ENCODE measurements at places on chromosomes 4 and X.
A peak's percentile ranks its signal among the peaks of the same experiment; 100 is the strongest.

- no peak for DNase-seq
Measured at GRCh38 chrX:54411732-54412131, 28.5 kb upstream of the TSR2 start.

DNA sequence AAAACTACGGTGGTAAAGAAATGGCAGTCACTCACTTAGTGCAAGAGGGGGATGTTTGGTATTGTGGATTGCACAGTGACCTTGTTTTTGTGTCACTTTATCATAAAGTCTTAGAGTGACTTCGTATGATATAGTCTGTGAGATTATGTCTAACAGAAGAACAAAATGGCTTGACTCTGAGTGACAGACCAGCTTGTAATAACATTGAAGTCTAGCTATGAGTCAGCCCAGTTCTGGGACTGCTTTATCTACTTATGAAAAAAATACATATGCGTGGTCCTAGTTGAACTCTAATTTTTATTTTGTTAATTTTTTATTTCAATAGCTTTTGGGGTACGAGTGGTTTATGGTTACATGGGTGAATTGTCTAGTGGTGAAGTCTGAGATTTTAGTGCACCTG lies 20.0 kb downstream of the DCLK2 start:
- DNase-seq = no peak

DNA sequence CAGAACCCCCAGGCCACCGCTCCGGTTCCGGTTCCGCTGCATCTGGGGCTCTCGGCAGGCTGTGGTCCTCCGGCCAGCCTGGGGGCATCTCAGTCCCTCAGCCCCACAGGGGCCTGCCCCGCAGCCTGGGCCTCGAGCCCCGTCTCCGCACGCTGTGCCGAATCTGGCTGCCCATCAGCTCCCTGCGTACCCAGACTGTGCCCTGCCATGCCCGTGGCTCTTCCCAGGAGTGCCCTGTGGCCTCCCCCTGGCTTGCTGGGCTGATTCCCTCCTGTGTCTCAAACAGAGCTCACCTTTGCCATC lies 830 bp upstream of the MSANTD1 start:
- DNase-seq = no peak

GRCh38 chr4:188015025-188015940 lies 19.7 kb downstream of the ZFP42 start:
- DNase-seq = no peak

- DNase-seq = no peak
Measured at GRCh38 chr4:40461879-40462278, 126.7 kb downstream of the CHRNA9 start.

DNA sequence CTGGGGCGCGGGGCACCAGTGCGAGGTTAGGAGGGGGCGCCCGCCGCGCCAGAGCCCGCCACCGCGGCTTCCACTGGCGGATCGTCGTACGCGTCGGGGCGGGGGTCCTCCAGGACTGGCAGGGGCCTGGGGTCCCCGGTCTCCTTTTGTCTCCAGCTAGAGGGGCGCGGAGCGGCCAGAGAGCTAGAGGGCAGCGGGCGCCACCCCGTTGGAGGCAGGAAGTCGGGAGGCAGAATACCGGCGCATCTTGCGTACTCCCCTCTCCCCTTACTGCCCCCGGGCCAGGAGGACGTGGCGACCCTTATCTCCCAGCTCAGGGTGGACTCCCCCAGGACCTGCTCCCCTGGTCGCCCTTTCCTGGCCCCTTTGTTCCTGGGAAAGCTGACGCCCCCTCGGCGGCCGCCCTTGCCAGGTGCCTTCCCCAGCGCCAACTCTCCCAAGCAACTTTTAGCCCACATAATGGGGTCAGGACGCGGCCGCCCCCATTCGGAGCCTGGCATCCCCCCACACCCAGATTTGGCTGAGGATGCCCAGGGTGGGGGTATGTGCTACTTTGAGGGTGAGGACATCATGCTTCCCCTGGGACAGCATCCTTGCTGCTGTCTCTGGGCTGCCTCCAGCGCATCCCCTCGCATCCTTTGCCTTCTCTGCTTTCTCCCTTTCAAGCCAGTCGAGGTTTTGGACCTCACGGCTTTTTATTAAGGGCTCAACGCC lies 933 bp downstream of the CNKSR2 start:
- DNase-seq = no peak

DNA sequence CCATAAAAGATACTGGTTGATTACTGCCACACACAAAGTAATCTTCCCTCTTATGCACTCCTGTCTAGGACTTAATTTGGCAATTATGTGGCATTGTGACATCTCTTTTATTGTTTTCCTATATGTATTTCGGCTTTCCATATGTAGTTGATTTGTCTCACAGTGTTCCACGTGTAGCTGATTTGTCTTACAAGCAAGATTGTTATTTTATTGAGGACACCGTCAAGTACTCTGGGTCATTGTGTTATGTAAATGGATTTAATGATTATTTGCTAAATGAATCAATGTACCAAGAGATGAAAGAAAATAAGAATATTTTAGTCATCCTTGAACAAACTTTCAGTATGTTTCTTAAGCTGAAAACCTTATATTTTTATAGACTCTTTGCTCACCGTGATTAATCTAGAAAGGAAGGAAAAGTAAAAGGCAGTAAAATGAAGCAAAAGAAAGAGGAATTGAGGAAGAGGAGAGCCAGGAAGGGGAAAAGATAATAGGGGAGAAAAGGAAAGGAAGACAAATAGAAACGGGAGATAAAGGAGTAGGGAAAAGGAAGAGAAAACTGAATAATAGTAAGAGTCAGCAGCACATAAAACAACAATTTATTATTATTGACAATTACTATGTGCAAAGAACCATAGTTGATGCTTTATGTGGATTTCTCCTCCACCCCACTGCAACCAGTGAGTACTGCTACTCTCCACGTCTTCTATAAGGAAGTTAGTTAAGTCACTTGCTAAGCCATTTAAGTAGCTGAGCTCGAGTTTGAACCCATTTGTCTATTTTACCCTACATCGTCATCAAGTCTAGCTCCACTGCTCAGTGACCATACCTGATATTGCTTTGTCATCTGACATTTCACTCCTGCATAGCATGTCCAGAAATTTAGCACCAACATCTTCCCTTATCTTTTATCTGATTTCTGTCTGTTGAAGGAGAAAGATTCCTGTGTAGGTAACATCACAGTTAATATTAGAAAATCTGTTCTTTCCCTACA lies 336.5 kb downstream of the BMPR1B start:
- DNase-seq = no peak

DNA sequence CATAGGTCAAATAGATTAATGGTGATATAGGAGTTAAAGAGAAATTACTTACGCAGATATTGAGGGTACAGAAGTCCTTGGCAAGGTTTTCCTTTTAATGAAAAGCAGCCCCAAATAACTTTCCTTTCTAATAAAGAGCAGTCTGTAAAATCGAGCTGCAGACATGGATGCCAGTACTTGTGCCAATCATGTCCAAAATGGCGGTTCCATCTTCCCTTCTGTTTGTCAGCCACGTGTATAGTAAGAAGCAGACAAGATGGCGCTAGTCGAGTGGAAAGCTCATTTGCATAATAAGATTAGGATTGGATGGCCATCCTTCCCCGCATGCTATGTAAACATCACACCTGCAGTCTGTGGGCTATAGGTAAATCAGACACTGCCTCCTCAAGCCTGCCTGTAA lies 68.5 kb downstream of the FGFBP1 start:
- DNase-seq = no peak

DNA sequence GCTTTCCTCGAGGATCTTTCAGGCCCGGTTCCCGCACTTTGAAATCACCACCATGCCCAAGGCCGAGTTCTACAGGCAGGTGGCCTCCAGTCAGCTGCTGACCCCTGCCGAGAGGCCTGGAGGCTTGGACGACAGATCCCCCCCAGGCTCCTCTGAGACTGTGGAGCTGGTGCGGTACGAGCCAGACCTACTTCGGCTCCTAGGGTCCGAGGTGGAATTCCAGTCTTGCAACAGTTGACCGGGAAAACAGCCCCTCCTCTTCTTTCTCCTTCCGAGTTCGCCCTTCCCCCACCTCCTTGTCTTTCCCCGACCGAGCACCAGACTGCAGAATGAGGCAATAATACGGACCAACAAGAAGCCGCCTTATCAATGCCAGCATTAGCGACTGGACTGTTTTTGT lies 54.4 kb downstream of the ELF4 start:
- DNase-seq = no peak

DNA sequence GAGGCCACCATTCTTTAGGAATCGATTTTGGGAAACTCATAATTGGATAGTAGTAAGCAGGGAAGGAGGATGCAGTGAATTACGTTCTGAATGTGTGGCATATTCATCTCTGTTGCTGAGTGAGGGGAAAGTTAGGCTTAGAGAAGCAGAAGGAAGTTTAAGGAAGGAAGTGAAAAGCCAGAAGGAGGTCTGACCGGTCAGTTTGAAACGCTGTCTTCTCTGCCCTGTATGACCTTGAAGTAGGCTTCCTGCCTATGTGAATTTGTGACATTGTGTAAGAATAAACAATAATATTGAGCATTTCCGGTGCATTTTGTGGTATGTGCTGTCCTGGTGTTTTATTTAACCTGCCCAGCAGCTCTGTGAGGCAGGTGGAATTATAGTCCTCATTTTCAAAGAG lies 67.3 kb downstream of the PDLIM5 start:
- no peak for DNase-seq

DNA sequence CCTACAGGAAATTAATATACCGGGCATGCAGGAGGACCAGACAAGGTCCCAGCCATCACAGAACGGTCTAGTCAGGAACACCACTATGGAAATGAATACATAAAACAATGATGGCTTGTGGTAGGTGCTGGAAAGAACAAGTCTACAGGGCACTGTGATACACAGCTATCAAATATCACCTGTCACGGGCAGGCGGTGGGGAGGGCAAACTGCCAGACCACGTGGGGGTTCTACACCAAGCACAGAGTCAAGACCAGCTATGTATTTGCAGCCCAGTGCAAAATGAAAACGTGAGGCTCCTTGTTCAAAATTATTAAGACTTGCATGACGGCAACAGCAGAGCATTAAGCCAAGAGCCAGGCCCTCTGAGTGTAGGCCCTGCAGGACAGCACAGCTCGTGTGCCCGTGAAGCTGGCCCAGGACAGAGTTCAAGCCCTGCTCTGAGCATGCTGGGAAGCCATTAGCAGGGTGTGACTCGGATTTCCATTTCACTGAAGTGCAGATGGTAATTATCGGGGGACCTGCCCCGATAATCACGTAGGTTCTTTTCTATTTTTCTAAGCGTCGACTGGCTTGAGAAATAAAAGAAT lies 83.6 kb downstream of the JAKMIP1 start:
- DNase-seq = no peak

GRCh38 chrX:48046846-48047245 lies 24.6 kb downstream of the ZNF630 start:
- DNase-seq = no peak

- no peak for DNase-seq
Measured at GRCh38 chr4:53476232-53477037, 99.0 kb downstream of the FIP1L1 start.

DNA sequence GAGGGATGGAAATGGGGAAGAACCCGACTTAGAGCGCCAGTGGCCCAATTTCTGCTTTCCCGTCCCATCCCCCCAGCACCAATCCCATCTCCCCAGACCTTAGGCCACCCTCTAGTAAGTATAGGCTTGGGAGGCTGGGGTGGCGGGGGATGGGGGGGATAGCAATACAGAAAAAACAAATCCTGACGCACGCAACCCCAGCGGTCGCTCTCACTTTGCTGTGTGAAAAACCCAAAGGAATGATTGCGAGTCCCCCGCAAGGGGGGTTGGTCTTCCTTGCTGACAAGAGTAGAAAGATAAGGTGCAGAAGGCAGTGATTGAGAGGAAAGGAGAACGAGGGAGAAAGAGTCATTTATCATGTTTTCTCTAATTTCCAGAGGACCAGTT lies 863 bp downstream of the CPE start:
- no peak for DNase-seq

DNA sequence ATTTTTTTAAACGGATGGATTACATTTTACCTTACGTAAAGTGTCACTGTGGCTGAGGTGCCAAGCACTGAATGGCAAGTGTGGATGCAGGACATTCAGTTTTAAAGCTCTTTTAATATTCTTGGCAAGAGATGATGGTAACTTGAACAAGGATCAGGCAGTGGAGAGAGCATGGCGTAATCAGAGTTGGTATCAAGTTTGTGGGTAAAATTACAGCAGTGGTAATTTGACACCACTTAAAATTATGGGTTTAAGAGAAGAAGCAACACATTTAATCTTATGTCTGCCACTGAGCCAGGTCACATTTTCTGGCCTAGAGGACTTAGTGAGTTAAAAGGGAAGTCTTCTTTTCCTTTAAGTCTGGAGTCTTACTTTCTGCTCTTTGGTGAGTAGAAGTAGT lies 100.5 kb downstream of the NAA11 start:
- DNase-seq = no peak

- DNase-seq = peak; percentile 16
Measured at GRCh38 chrX:48835524-48836329, at the start of gene PCSK1N. Gene PCSK1N, minus strand, starts transcription at chrX:48835610. Its CDS starts 78 bp downstream, at chrX:48835532.

DNA sequence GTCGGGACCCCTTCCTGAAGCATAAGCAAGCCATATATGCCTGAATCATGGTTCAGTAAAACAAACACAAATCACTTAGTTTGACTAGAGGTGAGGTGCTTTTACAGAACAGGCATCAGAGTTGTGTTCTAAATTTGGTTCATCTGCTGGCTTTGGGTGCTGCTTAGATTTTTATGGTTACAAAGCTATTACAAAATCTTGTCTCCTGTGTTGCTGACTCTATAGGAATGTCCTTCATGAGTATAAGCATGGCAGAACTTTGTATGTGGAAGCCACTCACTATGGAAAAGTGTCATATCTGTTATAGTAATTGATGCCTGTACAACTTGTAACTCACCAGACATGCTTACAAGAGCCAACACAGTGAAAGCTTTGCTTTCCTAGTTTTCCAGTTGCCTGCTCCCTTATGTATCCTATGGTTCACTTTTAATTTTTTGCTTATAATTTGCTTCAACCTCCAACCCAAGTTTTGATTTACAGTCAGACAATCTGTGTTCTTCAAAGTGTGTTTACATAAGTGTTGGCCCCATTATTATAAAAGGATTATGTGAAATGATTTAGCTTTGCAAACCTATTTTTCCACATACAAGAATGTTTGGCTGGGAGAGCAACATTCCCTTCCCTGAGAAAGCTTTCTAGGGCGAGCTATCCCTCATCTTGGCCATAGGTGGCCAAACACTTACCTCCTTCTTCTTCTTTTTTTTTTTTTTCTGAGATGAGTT lies 30.0 kb upstream of the CYP2U1 start:
- no peak for DNase-seq

GRCh38 chr4:113356453-113356852 lies 307.0 kb downstream of the ANK2 start:
- no peak for DNase-seq

All from midbrain (tissue), 1 donor.